Stimulated activated naive CD8-positive, alpha-beta T cell treated with anti-CD3 and anti-CD28 coated beads, Interleukin-15, amount 100 ng/mL, for 72 hours (primary cell): ENCODE measurements at places on chromosomes 2 and 18.

DNA sequence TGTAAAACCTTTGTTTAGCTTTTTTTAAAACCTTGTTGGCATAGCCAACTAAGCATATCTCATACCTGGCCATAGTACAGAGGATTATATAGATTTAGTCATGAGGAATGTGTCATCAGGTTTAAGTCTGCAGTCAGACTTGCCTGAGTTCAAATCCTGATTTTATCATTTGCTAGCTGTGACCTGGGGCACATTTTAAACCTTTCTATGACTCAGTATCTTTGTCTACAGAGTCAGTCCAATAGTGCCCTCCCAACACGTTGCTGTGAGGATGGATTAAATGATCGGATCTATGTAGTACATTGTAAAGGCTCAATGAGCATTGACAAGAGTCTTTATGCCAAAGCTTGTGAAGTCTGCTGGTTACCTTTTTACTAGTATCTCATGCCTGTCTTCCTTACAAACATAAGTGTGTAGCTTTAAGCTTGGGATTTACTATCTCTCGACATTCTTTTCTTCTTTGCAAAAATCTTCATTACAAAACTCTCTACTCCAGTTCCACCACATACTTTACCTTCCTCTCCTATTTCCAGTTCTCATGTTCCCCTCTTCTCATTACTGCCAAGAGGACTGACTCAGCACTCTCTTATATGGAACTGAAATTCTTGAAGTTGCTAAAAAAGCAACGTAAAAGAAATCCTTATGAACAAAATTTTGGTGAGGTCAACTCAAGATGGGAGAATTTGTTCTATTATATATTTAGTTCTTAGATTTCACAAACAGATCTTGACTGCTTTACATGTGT, 68.1 kb upstream of the RBMS1 start:
- DNase-seq: no peak

- DNase-seq: no peak
Observed at GRCh38 chr18:57789759-57790158, 13.4 kb downstream of the ATP8B1 start.

DNA sequence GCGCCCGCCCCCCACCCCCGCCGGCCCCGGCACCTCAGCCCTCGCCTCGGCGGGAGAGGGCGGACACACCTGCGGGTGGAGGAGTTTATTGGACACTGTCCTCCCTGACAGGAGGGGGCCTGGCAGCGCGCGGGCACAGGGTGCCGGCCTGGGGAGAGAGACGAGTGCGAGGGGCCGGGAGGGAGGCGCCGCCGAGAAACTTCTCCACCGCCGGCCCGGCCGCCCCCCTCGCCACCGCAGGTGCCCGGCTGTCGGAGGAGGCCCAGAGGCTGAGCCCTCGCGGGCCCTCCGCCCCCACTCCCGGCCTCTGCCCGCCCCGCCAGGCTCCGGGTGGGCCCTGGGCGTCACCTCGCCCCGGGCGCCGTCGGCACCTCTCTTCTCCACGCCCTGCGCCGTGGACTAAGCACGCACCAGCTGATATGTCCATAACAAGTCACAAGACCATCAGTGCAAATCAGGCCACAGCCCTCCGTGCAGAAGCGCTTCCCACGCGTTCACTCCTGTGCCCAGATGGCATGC, 311.3 kb downstream of the CELF4 start:
- no peak for DNase-seq

GRCh38 chr2:237931205-237931721, 35.6 kb upstream of the UBE2F start:
- DNase-seq: no peak

GRCh38 chr2:236309669-236310029, 45.4 kb upstream of the ASB18 start:
- no peak for DNase-seq

- DNase-seq: no peak
Observed at GRCh38 chr2:226738821-226739544, 60.6 kb downstream of the IRS1 start.

DNA sequence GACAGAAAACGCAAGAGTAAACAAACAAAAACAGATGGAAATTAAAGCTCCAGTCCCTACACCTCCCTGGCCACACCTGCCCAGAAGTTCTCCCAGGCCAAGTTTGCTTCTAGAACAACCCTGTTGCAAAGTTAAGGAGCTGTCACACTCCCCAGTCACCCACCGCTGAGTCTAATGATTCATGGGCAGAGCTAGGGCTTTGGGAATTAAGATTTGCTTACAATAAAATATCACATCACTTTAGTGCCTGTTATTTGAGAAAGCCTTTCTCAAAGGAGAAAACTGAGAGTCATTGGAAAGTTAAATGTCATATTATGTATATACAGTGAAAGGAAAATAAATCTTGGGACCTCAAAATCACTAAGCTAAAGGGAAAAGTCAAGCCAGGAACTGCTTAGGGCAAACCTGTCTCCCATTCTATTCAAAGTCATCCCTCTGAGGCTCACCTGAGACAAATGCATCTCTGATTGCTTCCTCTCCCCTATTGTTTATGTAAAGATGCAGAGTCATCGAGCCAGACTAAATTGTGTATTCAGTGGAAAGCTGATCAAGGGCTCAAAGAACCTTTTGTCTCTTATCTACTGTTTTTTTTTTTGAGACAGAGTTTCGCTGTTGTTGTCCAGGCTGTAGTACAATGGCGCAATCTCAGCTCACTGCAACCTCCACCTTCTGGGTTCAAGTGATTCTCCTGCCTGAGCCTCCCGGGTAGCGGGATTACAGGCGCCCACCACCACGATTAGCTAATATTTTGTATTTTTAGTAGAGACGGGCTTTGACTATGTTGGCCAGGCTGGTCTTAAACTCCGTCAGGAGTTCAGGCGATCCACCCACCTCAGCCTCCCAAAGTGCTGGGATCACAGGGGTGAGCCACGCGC, 2.8 kb downstream of the CRYGB start:
- DNase-seq: no peak

DNA sequence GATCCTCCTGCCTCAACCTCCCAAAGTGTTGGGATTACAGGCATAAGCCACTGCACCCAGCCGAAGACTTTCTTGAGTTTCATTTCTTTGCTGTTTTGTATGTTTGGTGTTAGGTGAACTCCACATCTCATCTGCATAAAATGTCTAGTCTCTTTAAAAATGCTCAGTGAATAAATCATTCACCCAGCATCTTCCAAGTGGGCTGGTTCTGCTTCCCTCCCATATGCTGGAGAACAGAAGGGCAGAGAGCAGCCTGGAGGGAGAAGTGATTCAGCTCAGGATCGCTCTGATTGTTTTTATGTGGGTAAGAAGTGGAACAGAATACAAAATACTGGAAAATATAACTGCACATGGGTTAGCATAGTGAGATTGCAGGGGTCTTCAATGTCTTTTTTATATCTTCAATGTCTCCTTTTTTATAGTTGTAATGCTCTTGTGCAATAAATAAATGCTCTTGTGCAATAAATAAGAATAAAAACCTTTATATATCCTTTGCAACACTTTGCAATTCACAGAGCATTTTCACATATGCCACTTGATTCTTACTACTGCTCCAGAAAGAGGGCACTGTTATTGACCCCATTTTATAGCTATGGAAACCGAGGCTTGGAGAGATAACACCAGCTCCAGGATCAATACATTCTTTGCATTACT, 253.0 kb upstream of the NCKAP5 start:
- DNase-seq: no peak

DNA sequence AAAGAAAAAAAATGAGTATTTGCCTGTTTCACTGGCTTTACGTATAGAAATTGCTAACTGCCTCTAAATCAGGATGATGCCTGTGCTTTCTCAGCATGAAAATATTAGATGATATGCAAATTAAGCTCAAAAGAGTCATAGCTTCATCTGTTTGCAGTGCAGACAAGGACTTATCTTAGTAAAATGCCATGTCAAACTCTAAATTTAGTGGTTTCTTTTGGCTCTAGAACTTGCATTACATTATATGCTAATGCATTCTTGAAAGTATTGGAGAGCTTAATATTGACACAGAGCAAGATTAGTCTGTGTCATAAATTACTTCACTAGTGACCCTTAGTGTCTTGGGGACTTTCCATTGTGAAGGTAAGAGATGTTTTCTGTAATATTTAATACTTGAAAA, 1109.1 kb upstream of the NRXN1 start:
- DNase-seq: no peak

DNA sequence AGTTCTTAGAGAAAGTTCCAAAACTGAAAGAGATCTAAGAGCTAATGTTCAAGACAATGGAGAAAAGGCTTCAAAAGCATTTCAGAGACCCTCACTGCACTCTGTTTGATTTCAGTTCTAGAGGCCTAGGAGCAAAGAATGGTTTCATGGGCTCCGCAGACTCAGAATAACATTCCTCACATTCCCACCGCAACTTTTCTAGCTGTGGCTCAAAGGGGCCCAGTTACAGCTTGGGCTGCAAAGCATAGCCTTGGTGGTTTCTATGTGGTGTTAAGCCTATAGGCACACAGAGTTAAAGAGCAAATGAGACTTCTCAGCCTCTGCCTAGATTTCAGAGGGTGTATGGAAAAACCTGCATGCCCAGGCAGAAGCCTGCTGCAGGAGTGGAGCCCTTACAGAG, 73.0 kb downstream of the FSIP2 start:
- DNase-seq: no peak

DNA sequence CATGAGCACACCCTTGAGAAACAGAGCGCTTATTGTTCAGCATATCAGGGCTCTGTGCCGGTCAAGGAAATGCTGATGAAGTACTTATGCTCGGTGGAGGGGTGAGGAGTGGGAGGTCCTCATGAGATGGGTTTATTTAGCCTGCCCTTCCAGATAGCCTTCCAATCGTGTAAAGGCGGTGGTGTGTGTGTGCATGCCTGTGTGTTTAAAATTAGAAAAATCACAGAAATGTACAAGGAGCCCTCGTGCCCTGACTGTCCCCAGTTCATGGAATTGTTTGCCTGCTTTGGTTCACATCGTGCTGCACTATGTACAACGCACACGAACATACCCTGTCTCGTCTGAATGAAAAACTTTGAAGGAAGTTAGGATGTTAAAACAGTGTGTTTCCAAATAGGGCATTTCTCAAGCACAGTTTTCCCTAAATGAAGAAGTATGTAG, 158.6 kb downstream of the AQP4 start:
- DNase-seq: no peak

GRCh38 chr2:236969767-236970655, 115.7 kb upstream of the COPS8 start:
- DNase-seq: peak; percentile 8

GRCh38 chr2:217045700-217046475, 186.0 kb upstream of the TNP1 start:
- DNase-seq: no peak
